Activated B cell treated with CpG ODN at 0.5 μM for 24 hours (primary cell): ENCODE measurements at places on chromosomes 2 and 18. TPM values are rescaled to one million over a fixed set of nuclear protein-coding genes. Genes with fewer than 3 reads are reported as not detected.

Gene UGT1A10
- total RNA-seq: not detected in 2 replicates

Gene ADGRF3
- total RNA-seq: 0.76 and 1.0 TPM in 2 replicates

Gene DUSP2
- total RNA-seq: 118 and 122 TPM in 2 replicates

Gene GPR75
- total RNA-seq: 5.7 and 6.3 TPM in 2 replicates

Gene ACTR3
- 638 and 639 TPM in 2 replicates for total RNA-seq

Gene VIT
- total RNA-seq: not detected in 2 replicates

Gene CYP1B1
- total RNA-seq: 0.86 and 1.2 TPM in 2 replicates

Gene HRH4
- not detected in 2 replicates for total RNA-seq

Gene UGT1A6
- not detected in 2 replicates for total RNA-seq

Gene SRD5A2
- not detected in 2 replicates for total RNA-seq

Gene DNAH7
- 0.17 and 0.29 TPM in 2 replicates for total RNA-seq

Gene UGT1A8
- not detected in 2 replicates for total RNA-seq

Gene NR4A2
- 6.7 and 7.5 TPM in 2 replicates for total RNA-seq

Gene C2orf92
- total RNA-seq: 8.9 and 14.4 TPM in 2 replicates

Gene DSEL
- total RNA-seq: 0.07 and 0.10 TPM in 2 replicates

Gene SLC9A2
- not detected in 2 replicates for total RNA-seq

Gene NLRC4
- 0.91 and 0.98 TPM in 2 replicates for total RNA-seq

Gene DSG3
- total RNA-seq: not detected in 2 replicates

Gene FOXI3
- total RNA-seq: not detected in 2 replicates

Gene STARD6
- total RNA-seq: not detected in 2 replicates

Gene CASP8
- total RNA-seq: 74.2 and 84.4 TPM in 2 replicates

Gene CYP26B1
- not detected in 2 replicates for total RNA-seq

Gene MAPK4
- not detected in 2 replicates for total RNA-seq

Gene KCNJ3
- not detected in 2 replicates for total RNA-seq

Gene TDRD15
- total RNA-seq: 0.49 and 0.58 TPM in 2 replicates

Gene CD8A
- 0.18 and 0.24 TPM in 2 replicates for total RNA-seq

Gene FN1
- total RNA-seq: 0.15 TPM in 1 of 2 replicates, not detected in the other

Gene APOB
- total RNA-seq: not detected in 2 replicates

Gene GLI2
- total RNA-seq: not detected in 2 replicates

Gene NOL4
- total RNA-seq: not detected in 2 replicates

Gene GATA6
- not detected in 2 replicates for total RNA-seq

Gene ALPI
- not detected in 2 replicates for total RNA-seq

Gene SOX11
- 0.05 TPM in 1 of 2 replicates, not detected in the other for total RNA-seq

Gene IGFBP5
- total RNA-seq: not detected in 2 replicates

Gene CYP27A1
- 0.49 and 0.55 TPM in 2 replicates for total RNA-seq

Gene EVA1A
- total RNA-seq: not detected in 2 replicates

Gene EFHD1
- total RNA-seq: not detected in 2 replicates

Gene RTTN
- total RNA-seq: 25.0 and 25.9 TPM in 2 replicates

Gene CASP10
- total RNA-seq: 9.5 and 13.8 TPM in 2 replicates

Gene DOK6
- not detected in 2 replicates for total RNA-seq

Gene TEKT4
- 0.15 TPM in 1 of 2 replicates, not detected in the other for total RNA-seq

Gene SOWAHC
- total RNA-seq: not detected in 2 replicates

Gene GAD1
- total RNA-seq: not detected in 2 replicates

Gene SPAST
- 17.6 and 20.8 TPM in 2 replicates for total RNA-seq
